ENCODE measurements at places on chromosomes 1 and 21.

DNA sequence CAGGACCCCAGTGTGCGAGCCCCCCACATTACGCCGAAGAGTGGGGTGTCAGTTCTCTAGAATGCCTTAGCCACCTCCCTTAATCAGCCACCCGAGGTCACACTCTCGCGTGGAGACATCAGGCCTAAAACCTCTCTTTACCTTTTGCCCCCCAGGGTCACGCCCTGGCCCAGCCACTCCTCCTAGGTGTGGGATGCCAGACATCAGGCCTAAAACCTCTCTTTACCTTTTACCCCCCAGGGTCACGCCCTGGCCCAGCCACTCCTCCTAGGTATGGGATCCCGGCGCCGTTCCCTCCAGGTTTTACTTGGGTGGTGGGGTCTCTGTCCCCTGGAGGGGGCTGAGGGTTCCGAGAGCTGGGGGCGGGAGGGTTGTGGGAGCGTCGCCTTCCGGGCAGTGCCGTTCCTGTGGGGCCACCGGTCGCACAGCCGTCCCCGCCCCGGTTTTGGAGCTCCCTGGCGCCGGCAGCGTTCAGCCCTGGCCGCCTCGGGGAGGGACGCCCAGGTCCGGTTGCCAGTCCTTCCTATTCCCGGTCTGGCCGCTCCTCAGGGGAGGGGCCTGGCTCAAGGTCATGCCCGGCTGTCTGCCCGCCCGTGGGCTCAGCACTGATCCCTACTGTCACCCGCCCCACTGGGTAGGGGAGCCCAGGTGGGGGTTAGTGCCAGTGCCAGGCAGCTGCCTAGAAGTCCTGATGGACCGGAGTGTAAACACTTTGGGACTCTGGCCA lies 882 bp downstream of the VPS13D start:
- no peak for DNase-seq

DNA sequence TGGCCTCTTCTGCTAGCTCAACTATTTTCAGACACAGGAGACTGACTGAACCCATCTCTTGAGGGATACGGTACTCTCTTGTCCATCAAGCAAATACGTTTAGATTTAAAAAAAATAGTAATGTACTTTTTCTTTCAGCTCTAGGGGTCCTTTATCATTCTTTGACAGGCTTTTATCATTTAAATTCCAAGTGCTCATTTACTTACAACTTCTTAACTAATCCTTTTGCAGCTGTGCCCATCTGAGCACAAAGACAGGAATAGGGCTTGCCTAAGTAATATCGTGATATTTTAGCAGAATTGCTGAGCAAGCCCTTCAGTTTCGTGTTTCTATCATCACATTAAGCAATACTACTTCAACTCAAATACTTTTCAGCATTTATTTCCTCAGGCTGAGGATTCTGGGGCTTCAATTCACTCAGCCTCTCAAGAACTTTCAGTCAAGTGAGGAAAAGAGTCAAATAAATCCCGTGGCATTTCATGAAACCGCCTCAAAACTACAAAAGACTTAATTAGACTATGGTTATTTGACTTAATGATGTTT lies 317.6 kb downstream of the BACH1 start:
- DNase-seq, result no peak

- no peak for DNase-seq
Measured at GRCh38 chr21:17964199-17964598, 145.0 kb upstream of the C21orf91 start.

DNA sequence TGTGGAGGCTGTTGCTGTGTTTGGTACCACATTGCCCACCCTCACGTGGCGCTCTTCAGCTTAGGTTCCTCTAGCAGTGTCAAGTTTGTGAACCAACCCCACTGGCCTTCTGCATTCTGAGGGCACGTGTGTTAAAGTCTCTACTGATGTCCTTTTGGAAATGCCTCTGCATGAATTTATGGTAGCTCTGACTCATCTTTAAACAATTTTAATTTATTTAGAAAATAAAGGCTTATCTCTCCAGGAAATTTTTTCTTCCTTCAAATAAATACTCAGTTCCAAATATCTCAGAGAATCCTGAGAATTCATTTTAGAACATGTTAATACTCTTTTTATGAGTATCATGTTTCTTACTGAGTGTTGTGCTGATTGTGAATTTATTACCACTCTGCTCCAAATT lies 5.5 kb downstream of the CD1D start:
- DNase-seq, result no peak

DNA sequence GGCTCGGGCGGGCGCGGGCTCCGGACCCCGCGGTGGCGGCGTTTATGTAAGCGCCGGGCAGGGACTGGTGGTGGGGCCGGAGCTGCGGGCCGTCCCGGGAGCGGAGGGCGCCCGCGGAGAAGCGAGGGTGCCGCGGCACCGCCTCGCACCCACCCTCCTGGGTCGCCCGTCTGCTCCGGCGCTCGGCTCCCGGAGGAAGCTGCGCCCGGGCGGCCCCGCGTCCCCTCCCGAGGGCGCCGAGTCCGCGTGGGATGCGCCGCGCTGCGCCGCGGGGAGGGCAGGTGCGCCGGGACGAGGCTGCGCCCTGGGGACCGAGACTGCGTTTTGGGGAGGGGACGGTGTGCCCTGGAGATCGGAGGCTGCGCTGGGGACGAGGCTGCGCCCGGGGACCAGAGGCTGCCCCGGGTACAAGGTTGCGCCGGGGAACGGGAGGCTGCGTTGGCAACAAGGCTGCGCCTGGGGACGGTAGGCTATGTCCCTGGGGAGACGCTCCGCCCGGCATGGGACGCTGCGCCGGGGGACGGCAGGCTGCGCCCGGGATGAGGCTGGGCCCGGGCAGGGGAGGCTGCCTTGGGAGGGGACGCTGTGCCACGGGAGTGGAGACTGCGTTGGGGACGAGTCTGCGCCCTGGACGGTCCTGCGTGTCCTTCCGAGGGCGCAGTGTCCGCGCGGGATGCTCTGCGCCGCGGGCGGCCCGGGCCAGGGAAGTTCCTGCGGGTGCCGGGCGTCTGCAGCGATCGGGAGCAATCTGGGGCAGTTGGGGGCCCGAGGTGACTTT lies 627 bp downstream of the ADARB1 start:
- DNase-seq, result no peak

- DNase-seq, result no peak
Measured at GRCh38 chr1:3431266-3431665, 23.2 kb upstream of the ARHGEF16 start.

DNA sequence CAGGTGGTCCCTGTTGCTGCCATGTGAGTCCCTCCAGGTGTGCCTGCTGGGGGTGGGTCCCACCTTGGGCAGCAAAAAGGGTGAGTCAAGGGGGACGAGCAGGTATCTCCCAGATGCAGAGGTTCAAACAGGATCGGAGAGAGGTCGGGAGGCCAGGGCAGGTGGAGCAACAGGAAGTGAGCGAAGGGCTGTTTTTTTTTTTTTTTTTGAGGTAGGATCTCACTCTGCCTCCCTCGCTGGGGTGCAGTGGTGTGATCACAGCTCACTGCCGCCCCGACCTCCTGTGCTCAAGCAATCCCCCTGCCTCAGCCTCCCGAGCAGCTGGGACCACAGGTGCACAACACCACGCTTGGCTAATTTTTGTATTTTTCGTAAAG lies 39.4 kb downstream of the SLC2A7 start:
- DNase-seq, result no peak

- no peak for DNase-seq
Measured at GRCh38 chr1:151871284-151872030, 17.9 kb upstream of the THEM5 start.

DNA sequence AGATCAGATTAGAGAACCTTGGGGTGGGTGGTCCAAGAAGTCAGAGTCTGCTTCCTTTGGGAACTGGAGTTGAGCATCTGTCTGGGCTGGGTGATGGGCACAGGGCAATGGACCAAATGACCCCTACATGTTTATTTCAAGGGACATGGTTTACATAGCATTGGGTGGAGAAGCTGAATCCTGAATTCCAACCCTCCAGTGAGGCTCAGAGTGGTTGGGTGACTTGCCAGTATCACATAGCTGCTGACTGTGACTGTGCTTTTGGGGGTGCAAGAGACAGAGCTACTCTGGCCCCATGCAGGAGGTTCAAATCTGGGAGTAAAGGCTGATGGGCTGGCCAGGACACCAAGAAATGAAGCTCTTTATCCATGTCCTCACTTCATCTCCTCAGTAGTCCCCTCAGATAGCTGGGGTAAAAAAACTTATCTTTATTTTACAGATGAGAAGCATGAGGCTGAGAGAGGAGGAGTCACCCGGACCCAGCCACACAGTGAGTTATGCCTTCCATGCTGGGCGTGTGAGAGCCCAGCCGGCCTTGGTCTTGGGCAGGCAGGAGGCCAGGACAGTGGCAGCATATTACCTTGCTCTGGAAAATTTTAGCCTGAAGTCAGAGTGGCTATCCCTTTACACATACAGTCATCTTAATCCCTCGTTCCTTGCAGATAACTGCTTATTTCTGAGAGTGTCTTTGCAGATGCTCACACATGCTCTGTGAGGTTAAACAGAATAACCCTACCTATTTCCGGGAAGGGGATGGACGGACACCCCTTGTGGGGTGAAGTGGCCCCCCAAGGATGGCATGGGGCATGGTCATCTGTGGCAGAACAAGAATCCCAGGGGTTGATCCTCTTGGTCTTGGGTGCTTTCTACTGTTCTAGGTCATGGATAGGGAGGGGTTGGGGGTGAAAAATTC lies 2.8 kb upstream of the SERINC2 start:
- DNase-seq, result no peak

- DNase-seq, result no peak
Measured at GRCh38 chr1:11285883-11286734, 13.1 kb downstream of the UBIAD1 start.

DNA sequence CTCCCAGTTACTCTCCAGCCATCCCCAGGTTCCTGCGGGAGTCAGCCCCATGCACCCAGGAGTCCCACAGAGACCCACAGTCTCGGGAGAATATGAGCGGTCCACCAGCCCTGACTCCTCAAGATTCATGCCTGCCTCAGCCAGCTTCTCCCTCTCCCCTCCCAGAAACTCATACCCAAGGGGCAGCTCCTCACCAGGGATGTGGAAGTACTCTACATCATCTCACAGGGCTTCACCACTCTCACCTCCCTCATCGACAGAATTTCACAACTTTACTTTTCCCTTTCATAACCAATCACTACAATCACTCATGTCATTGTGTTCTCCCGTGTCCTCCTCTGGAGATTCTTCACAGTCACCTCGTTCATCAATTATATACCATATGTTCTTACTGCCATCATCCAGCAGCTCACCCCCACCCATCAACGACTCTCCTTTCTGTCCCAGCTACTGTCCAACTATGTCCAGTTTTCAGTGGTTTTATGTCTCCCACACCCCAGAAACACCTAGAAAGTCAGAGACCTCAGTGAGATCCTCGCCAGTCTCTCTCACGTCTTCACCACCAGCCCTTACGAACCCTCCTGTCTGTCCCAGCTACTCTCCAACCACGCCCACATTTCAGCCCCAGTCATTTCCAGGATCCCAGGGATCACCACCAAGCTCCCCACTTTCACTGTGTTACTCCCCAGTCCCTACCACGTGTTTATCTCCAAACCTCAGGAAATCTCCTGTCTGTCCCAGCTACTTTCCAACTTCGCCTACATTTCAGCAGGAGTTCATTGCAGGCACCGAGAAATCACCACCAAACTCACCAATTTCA lies 1530.1 kb upstream of the TPTE start:
- DNase-seq, result no peak

DNA sequence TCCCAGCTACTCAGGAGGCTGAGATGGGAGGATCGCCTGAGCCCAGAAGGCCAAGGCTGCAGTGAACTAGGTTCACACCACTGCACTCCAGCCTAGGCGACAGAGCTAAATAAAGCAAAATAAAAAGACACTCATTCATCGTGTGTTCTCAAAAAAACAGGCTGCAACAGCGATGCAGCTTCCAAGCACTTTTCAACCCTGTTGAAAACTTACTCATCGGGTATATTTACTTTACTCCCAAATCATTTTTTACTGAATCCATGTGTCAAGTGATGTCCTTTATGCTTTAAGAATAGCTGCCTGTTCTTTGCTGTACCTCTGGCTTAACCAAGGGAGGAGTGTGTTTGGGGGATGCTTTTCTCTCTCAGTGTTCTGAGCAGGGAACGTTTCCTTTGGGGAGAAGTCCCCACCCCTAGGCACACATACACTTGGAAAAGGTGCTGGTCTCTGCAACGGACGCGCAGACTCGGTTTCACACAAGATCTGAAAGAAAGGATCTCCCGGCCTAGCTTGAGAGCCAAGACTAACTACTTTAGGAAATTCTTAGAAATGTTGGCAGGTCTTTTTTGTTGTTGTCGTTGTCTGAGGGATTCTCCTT lies 1.4 kb downstream of the MAP1LC3C start:
- DNase-seq, result no peak

GRCh38 chr1:240258910-240259309 lies 167.2 kb downstream of the FMN2 start:
- DNase-seq, result no peak

- DNase-seq, result no peak
Measured at GRCh38 chr1:89686520-89686919, 53.6 kb downstream of the LRRC8C start.

DNA sequence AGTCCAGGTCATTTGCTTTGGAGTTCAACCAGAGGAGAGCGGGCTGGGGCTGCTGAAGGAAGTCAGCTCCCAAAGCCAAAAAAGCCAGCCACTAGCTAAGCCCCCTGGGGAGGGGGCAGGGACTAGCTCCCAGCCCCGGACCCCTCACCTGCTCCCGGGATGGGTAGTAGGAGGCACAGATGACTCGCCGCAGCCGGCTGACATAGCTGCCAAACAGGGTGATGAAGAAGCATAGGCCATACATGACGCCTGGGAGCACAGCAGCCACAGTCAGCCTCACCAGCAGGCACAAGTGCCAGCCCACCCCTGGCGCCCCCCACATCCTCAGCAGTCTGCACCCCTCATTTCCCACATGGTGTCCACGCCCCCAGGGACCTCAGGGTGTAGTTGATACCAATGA lies 7.4 kb downstream of the DCST2 start:
- DNase-seq, result no peak

GRCh38 chr1:213327017-213327667 lies 276.1 kb downstream of the RPS6KC1 start:
- DNase-seq, result no peak

DNA sequence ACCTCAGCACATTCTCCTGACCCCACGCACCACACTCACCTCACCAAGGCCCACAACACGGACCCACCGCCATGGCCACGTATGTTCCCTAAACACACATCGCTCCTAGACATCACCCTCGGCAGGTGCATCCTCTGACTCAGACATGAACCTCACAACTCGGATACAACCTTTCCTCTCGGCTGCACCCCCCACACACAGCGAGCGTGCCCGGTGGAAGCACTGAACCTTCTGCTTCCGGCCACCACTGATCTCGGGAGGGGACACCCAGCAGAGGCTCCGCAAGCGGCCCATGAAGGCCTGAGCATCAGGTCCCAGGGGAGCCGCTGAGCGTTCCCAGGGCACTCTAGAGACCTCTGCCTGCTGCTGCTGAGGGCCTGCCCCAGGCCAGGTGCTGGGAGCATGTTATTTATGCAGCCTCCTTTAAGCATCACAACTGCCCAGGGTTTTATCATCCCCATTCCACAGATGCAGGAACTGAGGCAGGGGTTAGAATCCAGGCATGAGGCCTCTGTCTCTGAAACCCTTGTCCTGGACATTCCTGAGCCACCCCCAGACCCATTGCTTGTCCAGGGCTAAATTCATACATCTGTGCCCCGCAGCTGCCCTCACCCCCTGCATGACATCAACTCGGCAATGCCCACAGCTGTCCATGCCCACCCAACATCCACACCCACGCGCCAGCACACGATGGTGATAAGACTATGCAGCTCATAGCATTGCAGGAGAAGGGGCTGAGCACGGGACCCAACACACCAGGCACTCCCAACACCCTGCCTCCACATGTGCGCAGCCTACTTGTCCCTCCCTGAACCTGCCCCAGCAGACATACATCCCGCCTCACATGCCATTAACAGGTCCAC lies 27.0 kb downstream of the SDC3 start:
- DNase-seq, result no peak

GRCh38 chr1:59043796-59044195 lies 253.1 kb upstream of the FGGY start:
- no peak for DNase-seq
